ENCODE measurements at places on chromosomes 7 and 10.

DNA sequence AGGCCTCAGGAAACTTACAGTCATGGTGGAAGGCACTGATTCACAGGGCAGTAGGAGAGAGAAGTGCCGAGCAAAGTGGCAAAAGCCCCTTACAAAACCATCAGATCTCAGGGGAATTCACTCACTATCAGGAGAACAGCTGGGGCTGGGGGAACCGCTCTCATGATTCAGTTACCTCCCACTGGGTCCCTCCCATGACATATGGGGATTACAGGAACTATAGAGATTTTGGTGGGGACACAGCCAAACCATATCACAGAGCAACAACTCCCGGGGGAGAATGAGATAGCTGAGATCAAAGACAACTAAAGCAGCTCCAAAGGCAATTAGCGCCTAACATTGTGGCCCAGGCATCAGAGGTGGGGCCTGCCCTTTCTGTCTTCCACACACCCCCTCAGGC is 85.4 kb upstream of the VOPP1 start:
- DNase-seq: no peak

GRCh38 chr10:13072339-13072738 is 27.6 kb upstream of the OPTN start:
- no peak for DNase-seq

DNA sequence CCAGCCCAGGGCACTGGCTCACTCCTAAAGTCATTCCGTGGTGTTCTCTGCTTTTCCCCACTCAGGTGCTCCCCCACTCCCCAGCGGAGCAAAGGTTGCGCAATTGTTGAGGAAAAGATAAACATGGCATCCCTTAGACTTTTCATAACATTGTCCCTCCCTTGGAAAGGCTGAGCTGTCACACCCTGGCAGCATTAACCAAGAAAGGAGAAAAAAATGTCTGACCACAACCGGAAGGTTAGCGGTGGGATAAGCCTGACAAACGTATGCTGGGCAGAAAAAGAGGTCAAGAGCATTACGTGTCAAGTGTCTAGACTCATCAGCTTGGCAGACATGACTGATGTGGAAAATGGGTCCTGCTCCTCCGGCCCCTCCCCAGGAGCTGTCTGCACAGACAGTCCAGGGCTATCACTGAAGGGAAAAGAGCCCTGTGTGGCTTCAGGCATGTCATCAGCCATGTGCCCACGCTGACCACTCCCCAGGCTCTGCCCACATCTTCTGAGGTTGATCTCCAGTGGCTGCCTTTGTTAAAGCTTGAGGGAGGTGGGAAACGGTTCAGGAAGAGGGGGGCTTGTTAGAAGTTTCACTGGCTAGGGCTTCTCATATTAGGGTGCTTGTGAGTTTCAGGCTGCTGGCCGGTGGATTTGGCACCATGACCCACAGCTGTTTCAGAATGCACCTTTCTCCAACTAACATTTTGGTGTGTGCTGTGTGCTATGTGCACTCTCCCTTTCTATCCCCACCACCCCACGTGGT is 30.1 kb downstream of the BTBD16 start:
- DNase-seq: no peak

DNA sequence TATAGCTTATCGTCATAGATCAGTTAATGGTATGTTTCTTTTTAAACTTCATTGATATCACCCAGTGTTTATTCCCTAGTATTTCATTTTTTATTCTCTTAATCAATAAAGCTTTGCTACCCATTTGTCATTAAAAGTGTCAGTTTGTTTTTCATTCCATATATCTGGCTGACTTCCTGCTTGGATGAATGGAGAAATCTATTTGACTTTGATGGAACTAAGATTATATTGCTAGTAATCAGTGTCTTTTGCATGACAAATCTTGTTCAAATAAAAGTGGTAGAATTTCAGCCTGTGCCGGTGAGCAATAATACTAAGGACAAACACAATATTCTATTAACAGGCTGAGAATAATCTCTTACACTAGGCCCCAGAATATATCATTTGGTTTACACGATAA is 203.3 kb downstream of the SEC23IP start:
- DNase-seq: no peak

- DNase-seq: no peak
Measured at GRCh38 chr7:102106625-102107024, 180.0 kb upstream of the SH2B2 start.

DNA sequence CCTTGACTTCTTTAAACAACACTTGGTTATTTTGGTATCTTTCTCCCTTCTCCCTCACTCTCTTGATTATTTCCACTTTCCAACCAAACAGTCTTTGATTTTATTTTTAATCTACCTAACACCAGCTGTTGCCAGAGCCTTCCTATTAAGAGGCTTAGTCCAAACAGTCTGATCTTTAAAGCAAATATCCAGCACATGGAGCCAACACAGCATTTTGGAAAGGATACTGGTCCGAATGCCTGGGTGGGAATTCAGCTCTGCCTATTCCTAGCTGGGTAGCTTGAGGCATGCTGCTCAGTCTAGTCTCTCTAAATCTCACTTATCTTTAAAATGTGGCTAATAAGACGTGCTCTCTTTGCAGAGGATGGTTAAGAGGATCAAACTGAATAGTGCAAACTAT is 129.3 kb downstream of the NRCAM start:
- no peak for DNase-seq

DNA sequence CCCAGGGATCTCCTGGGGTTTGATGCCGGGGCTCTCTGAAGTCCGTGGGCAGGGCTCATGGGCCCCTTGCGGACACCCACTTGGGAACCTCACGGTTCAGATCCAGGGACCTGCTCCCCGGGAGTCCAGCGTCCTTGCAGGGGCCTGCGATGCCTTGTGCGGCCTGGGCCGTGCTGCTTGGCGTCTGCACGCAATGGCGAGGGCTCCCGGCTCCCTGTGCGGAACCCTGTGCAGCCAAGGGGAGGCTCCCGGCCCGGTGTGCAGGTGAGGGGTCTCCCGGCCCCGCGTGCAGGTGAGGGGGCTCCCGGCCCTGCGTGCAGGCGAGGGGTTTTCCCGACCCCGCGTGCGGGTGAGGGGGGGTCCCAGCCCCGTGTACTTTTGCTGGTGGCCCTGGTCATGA is 146.7 kb downstream of the DNAJB6 start:
- no peak for DNase-seq

GRCh38 chr7:16711730-16712129 is 41.8 kb upstream of the TSPAN13 start:
- no peak for DNase-seq

Measured in stimulated activated CD4-positive, alpha-beta T cell treated with anti-CD3 and anti-CD28 coated beads, TNF-alpha, amount 100 ng/mL, for 24 hours (primary cell).